ENCODE measurements at places on chromosomes 4 and X. TPM values are rescaled to one million over a fixed set of nuclear protein-coding genes. Genes with fewer than 3 reads are reported as not detected.

DNA sequence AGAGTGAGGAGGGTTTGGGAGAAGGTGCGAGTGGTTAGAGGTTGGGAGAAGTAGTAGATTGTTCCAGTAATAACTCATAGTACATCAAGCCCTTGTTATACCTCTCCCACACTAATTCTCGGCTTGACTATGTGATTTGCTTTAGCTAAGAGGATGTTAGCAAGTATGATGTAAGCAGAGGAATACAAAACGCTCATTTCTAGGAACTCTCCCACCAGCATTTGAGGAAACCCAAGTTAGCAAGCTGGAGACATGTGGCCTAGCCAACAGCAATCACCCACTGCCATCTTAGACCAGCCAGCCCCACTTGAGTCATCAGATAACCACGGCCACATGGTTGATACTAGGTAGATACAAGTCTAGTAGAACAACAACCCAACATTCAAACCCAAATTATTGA, 14.2 kb downstream of the FTHL17 start:
- no peak for DNase-seq

DNA sequence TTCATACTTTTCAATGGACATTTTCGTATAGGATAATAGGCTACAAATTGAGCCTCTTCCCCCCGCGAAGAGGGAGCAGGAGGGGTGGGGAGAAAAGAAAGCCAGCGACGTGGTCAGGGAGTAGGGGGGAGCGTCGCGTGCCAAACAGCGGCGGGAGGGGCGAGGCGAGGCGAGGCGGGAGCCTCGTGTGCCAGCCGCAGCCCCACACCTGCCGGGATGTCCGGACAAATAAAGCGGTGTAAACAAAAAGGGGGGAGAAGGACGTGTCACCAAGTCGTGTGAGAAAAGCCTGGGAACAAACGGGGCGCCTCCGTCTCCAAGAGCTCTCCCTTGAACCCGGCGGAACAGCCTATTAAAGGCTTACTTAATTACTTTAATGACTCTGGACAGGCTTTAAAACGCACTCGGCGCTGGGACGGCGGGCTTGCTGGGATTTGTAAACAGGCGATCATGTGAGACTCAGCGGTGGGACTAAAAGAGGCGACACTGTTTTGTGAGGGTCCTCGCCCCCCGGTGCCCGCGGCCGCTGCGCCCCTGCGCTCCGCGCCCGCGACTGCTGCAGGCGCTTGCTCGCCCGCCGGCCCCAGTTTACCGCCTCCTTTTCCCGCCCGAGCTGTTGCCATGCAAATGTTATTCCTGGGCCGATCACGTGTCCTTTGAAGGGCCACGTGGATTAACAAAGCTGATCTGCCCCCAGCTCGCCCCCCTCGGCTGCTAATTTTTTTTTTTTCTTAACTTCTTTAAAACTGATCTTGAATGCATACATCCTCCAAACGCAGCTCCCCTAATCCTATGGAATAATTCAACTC, at the start of gene HELT:
TSS of gene HELT (plus strand) at position 527 of the 809 bp plus-strand sequence. CDS start 439 bp downstream, outside the sequence.
- DNase-seq = no peak

DNA sequence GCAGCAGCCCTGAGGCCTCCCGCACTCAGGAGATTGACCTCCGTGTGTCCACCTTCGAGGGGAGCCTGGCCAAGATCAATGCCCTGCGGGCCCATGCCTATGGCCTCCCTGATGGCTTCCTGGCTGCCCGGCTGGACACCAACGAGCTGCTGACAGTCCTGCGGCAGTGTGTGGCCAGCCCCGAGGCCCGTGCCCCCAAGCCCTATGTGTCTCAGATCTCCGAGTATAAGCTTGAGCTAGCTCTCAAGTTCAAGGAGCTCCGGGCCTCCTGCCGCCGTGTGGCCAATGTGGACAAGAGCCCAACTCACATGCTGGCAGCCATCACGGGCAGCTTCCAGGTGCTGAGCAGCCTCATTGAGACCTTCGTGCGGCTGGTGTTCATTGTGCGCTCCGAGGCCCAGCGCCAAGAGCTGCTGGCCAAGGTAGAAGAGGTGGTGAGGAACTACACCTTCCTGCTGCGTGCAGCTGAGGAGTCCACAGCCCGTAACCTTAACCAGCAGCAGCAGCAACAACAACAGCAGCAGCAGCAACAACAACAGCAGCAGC, 25.5 kb upstream of the PRPS1 start:
- no peak for DNase-seq

- no peak for DNase-seq
These were observed 25.4 kb upstream of the AFAP1 start for GRCh38 chr4:7964890-7965662.

- DNase-seq = no peak
These were observed 1.8 kb downstream of the FLNA start for GRCh38 chrX:154372612-154373022.

GRCh38 chr4:48470570-48470969, 12.6 kb upstream of the SLC10A4 start:
- DNase-seq = no peak

GRCh38 chrX:17187136-17187756, 187.8 kb upstream of the NHS start:
- no peak for DNase-seq

DNA sequence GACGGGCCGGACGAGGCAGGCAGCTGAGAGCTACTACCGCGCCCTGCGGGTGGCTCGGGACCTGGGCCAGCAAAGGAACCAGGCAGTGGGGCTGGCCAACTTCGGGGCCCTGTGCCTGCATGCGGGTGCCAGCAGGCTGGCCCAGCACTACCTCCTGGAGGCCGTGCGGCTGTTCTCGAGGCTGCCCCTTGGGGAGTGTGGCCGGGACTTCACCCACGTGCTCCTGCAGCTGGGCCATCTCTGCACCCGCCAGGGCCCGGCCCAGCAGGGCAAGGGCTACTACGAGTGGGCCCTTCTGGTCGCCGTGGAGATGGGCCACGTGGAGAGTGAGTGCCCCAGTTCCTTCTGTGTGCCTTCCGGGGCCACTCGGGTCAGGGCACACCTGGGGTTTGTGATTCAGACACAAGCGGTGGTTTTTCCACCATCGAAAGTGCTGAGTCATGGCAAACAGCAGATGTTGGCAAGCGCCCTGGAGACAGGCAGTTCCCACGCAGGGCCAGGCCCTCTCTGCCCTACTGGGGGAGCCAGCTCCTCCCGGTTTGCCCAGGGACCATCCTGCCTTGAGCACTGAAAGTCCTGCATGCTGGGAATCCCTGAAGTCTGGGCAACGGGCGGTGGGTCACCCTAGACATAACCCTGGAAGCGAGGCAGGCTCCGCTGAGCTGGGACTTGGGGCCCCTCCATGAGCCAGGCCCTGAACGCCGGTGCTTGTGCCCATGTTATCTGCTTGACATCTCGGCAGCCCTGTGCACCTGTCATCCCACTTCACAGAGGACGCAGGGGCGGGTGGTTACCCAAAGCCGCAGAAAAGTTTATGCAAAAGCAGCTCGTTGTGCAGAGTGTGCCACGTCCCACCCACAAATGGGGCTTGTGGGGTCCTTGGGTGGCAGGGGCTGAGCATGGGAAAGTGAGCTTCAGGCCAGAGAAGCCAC, 29.5 kb downstream of the SH3TC1 start:
- no peak for DNase-seq

Gene SRPK3
- total RNA-seq = 0.25 TPM

All from vagina (tissue), 2 donors.